ENCODE measurements at places on chromosomes 4 and X.
A peak's percentile ranks its signal among the peaks of the same experiment; 100 is the strongest.

GRCh38 chr4:36516522-36517095 lies 235.2 kb downstream of the DTHD1 start:
- DNase-seq: no peak

DNA sequence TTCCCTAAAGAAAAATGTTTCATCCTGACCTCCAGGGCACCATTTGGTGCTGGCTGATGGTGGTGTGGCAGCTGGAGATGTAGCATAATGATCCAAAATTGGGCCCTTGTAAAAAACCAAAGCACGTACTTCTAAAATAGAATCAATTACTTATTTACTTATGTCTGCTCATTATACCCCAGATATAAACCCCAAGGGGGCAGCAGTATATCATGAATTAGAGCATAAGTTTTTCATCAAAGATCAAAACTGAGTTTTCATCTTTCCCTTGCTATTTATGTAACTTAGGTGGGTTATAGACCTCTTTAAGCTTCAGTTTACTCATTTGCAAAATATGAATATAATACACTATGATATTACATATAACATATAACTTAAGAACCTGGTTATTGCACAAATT lies 241.1 kb downstream of the TACR3 start:
- no peak for DNase-seq

DNA sequence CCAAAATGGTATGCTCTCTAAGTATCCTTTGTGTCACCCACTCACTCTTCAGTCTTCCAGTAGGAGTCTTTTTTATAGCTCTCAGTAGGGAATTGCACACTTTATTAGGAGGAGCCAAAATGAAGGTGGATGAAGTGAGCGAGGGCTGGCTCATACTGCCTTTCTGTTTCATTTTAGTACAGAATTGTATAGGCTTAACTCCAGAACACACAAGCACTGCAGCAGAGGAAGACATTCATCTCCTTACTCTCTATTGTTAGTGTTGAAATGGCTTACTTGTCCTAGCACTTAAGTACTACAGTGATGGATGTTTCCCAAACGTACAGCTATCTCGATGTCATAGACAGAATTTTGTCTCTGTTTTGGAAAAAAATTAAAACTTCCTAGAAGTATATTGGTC lies 327.3 kb upstream of the ATOH1 start:
- no peak for DNase-seq

DNA sequence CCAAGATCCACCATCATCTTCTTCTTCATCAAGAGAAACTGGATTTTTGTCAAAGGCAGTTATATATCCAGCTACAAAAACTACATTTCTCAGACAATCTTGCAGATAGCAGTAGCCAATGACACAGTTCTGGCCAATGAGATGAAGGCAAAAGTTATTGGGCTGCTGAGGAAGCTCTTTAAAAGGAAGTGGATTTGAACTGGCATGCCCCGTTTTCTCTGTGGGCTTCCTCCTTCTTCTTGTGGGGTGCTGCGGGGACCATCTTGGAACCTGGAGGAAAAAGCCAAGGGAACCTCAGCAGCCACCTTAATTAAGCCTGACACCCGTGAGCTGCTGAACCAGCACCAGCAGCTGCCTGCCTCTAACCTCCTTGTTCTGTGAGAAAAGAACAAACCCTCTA lies 4.8 kb downstream of the SMIM43 start:
- no peak for DNase-seq

GRCh38 chrX:29903360-29903759 lies 312.0 kb upstream of the MAGEB2 start:
- no peak for DNase-seq

DNA sequence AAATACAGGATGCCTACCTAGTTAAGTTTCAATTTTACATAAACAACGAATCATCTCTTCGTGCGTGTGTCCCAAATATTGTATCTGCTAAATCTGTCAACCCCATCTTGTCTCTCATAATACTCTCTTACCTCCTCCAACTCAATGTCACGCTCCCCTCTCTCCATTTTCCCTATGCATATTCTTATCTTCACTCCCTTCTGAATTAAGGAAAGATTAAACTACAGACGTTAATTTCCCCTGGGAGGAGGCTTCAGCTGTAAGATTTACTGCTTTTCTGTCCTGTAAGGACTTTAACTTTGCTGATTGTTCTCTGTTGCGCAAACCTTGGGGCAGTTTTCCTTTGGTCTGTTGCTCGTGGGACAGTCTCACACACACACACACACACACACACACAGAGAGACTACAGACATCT lies 455 bp upstream of the ABCB7 start:
- DNase-seq: no peak

DNA sequence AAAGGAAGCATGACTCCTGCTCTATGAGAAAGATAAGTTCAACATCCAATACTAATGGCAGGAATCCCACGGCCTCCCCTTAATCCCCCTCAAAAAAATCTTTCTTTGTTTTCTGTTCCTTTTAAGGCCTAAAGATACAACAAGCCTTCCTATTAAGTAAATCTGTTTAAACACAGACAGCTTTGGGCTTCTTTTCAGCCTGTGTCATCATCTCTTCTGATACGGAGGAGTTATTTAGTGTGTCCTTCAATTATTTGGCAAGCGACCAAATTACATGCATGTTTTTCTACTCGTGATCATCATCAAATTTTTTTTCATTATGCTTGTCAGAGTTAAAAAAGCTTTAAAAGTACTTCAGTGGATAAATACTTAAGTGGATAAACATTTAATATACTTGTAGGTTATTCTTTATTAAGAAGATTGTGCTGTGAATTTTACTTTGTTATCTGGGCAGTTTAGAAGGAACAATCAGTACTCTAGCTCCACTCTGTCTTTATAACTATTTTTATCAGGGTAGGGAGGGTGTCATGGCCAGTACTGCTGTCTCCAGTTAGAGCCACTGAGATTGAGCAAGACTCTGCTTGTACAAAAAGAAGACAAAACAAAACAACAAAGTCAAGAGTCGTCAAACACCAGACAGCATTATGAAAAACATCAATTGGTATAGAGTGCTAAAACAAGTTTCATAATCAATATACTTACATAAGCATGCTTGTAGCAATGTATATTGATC lies 210.7 kb downstream of the PRR32 start:
- no peak for DNase-seq

DNA sequence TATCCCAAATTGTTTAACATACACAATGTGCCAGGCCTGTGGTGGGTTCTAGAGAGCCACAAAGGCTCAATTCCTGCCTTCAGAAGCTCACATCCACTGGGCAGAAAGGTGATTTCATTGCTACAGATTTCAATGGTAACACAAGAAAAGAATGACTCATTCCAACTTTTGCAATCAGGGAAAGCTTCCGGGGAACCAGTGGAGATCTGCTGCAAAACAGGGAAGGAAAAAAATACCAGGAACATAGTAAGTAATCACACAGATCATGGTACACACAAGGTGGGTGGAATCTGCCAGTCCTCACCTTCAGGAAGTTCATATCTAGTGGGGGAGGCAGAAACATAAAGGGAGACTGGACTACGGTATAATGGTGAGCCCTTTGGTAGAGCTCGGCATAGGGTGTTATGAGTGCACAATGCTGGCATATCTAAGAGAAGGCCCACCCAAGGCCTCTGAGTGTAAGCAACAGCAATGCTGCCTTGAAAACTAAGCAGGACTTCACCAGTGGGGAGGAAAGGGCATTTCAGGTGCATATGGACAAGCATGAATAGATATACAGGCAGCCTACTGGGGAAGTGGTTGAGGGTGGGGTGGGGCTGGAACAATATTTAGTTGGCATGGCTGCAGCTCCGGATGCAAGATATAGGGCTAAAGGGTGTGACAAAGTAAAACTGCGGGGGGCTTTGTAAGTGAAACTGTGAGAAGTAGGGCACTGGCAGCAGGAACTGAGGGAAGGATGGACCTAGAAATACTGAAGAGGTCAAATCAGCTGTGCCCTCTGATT lies 24.2 kb downstream of the GPRIN3 start:
- peak; percentile 58 for DNase-seq

GRCh38 chr4:183059797-183060196 lies 39.3 kb upstream of the WWC2 start:
- DNase-seq: no peak

- DNase-seq: no peak
Measured at GRCh38 chr4:102761906-102762305, 1.1 kb upstream of the MANBA start.

GRCh38 chrX:153727123-153727931 lies 2.7 kb downstream of the ABCD1 start:
- no peak for DNase-seq

DNA sequence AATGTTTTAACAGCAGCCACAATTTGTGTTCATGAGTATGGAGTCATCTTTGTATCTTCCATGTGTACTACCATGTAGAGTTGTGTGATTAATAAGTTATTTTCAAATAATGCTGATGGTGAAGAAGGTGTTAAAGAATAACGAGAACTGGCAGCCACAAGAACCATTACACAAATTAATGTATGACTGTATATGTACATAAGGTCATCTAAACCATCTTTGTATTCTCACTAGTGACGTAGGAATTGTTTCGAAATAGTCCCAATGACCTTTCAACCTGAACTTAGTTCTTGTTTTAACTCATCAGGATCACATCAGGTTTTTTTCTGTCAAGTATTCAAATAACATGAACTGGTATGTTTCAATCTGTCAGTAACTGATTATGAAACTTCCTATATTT lies 48.3 kb upstream of the NOCT start:
- DNase-seq: no peak

GRCh38 chr4:107391630-107392028 lies 328.4 kb downstream of the PAPSS1 start:
- DNase-seq: no peak

- DNase-seq: no peak
Measured at GRCh38 chr4:101850698-101851097, 60.2 kb downstream of the BANK1 start.

DNA sequence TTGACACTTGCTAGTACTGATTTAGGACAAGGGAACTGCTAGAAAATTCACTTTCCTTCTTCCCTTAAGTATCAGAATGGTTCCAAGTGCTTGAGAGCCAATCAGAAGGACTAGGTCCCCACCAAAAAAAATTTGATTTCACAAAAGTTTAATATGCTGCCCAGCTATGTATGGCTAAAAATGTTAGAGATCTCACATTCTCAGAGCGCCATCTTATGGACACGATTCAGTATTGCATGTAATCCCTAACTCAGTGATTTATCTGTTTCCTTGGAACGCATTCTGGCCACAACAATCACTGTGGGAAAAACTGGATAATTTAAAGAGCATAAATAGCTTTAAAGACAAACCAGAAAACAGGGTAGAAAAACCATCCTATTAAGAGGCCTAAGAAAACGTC lies 255.1 kb upstream of the GPC4 start:
- no peak for DNase-seq

- no peak for DNase-seq
Measured at GRCh38 chr4:31538877-31539276, 818.7 kb downstream of the PCDH7 start.

DNA sequence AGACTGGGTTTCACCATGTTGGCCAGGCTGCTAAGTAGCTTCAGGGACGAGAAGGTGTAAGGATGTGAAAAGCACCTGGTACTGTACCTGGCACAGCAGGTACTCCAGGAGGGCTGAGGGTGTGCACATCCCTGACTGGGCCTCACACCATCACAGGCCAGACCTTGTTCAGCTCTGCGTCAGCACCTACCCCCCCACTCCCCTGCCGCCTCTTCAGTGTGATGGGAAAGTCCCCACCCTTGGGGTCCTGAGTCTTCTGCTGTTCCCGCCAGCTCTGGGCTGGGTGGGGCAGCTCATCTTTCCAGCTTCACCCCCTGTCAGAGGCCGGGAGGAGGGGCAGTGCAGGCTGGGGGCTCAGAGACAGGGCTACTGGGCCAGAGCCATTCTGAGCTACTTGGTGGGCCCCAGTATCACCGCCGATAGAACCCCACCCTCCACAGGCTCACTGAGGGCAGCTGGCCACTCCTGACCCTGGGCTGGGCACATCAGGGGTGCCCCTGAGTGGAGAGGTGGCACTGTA lies 6.7 kb upstream of the SH3BP2 start:
- peak; percentile 53 for DNase-seq

DNA sequence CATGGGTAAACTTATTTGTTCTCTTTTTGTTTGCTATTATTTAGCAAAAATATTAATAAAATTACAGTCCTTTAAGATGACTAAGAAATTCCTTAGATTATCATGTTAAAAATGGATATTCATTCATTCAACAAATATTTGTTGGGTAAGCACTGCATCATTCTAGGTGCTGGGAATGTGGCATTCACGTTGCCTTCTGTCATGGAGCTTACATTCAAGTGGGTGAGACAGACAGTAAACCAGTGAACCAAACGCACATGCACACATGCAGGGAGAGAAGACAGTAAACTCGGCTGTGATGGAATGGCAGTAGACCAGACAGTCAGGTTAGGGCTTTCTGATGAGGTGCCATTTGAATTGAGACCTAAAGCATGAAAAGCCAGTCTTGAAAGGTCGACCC lies 91.8 kb downstream of the STOX2 start:
- DNase-seq: no peak

GRCh38 chr4:185343726-185344581 lies 51.8 kb downstream of the LRP2BP start:
- no peak for DNase-seq

- DNase-seq: no peak
Measured at GRCh38 chr4:39480902-39481695, 22.2 kb downstream of the LIAS start.

DNA sequence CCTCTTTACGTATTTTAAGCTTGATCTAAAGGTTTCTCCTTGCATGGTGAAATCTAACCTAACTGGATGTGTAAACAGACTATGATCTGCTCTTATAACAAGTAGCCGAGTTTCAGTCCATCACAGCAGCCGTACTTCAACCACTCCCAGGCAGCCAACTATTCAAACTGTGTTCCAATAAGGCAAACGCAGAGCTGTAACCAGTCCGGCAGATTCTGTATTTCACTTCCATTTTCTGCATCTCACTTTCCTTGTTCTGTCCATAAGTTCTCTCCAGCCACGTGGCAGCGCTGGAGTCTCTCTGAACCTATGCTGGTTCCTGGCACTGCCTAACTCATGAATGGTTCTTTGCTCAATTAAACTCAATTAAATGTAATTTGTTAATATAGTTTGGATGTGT lies 132.6 kb downstream of the FHDC1 start:
- DNase-seq: no peak

GRCh38 chr4:110224812-110225211 lies 26.4 kb upstream of the ELOVL6 start:
- DNase-seq: no peak

GRCh38 chrX:16786791-16787735 lies 797 bp downstream of the TXLNG start:
- DNase-seq: peak; percentile 20

GRCh38 chr4:76554630-76555029 lies 119.6 kb downstream of the SHROOM3 start:
- no peak for DNase-seq

GRCh38 chrX:39854772-39855747 lies 242.7 kb downstream of the BCOR start:
- DNase-seq: peak; percentile 79
